ENCODE measurements at places on chromosomes 5 and 9. TPM values are rescaled to one million over a fixed set of nuclear protein-coding genes. Genes with fewer than 3 reads are reported as not detected.

The ENC1 gene
- total RNA-seq, result 36.0 TPM

The TICAM2 gene
- 3.3 TPM for total RNA-seq

The ADAMTS13 gene
- 7.1 TPM for total RNA-seq

The POC5 gene
- total RNA-seq, result 8.4 TPM

The ITGA2 gene
- 13.0 TPM for total RNA-seq

- no peak for DNase-seq
Observed at GRCh38 chr9:111114486-111114885, 76.2 kb upstream of the LPAR1 start.

DNA sequence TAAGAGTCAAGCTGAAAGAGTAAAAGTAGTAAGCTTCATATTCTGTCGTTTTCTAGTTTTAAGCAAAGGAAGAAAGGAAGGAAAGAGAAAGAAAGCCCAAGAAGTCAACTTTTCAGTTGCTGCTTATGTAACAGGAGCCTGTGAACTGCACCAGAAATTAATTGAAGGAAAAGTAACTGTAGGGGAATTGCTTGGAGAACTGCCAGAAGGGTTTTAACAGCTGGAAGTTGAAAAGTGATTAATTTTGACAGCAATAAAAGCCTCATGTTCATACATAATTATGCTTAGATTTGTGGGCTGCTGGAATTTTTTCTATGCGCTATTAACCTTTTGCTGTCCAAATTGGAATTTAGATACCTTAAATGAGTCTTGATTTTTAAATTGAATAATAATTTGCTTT lies 255.7 kb downstream of the ENC1 start:
- DNase-seq, result no peak

DNA sequence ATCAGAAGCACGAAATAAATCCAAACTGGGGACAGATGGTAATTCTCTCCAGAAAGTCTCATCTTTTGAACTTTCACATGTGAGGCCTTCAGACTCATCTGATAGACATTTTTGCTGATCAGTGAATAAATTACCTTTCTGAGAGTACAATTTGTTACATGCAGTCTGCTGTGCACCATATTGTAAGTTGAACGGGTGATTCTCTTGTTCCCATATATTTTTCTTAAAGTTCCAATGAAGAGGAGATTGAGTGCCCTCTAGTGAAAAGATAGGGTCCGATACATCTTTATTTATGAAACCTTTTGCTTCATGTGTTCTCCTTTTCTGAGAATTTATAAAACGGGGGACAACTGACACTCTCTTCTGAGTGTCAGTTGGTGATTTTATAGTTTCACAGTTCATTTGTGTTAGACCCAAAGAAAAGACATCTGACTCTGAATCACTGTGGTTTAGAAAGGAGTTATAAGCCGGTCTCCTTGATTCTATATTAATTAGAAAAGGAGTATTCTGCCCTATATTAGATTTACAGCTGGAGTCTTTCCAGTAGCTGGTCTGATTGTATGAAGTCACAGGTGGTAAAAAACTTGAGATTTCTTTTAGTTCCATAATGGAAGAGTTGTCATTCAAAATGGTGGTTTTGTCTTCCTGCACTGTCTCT lies 30.4 kb downstream of the GNG10 start:
- DNase-seq, result no peak

- no peak for DNase-seq
Observed at GRCh38 chr5:163338-163620, 28.0 kb upstream of the LRRC14B start.

Measured in mucosa of gallbladder (tissue), 1 donor.